ENCODE measurements at places on chromosomes 6 and 20. TPM values are rescaled to one million over a fixed set of nuclear protein-coding genes. Genes with fewer than 3 reads are reported as not detected.

DNA sequence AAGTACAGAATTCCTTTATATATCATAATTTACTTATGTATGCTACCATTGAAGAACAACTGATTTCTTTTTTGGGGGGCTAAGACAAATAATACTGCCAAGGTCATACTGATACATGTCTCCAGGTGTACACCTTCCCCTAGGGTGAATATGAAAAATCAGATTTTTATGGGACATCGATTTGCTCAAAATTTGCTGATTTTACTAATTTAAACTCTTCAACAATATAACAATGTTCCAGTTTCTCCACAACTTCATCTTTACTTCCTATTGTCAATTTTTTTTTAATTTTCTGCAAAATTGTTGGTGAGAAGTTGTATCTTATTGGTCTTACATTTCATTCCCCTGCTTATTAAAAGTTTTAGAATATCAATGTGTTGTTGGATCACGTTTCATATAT, 495.4 kb upstream of the MANEA start:
- DNase-seq = no peak

DNA sequence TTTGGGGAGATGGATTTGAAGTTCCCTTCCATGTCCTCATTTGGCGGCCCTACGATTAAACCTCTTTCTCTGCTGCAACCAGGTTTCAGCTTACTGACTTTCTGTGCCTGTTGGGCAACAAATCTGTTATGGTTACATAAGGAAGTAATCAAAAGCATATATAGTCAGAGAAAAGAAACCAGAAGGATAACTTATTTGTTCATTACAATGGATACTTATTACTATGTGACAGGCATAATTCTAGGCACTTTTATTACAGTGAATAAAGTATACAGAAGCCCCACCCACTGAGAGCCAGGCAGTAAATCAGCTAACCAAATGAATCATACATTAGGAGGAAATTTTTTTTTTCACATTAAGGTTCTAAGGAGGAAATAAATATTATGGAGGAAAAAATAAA, 9.6 kb upstream of the TRIM31 start:
- DNase-seq = no peak

- DNase-seq = no peak
Measured at GRCh38 chr20:49475292-49476015, 7.0 kb downstream of the KCNB1 start.

Gene NAPB
- 7.8 TPM for total RNA-seq

All from activated B cell treated with CpG ODN at 0.5 μM for 24 hours (primary cell).